ENCODE measurements at places on chromosomes 12 and 14.
A peak's percentile ranks its signal among the peaks of the same experiment; 100 is the strongest.

DNA sequence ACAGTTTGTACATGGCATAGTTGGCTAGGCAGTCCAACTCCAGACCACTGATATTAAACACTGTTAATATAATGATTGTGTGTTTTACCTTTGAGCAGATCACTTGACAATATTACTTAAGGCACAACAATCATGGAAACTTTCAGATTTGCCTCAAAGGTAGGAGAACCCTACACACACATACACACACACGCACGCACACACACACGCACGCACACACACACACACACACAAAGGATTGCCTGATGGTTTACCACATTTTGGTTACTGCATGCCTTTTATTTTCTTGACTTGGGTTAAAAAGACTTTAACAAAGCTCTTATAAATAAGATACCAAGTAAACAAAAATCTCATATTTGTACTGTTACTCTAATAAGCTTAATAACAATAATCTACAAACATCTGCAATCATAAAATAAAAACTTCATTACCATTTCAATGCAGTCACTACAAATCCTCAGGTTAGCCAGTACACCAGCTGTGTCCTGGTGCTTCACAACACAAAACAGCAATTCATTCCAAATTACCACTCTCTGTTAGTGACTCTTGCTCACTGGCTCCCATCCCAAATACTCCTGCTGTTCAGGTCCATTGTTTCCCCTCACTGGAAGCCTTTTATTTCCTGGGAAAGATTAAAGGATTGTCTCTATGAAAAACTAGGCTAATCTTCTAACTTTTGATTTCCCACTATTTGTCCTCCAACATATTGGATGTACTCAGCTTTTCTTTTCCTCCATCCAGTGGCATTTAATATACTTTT is 175.2 kb upstream of the ATP2B1 start:
- DNase-seq, result no peak
- no peak overlapping the region for H3K4me3 ChIP-seq
- H3K27me3 ChIP-seq, result no peaks in the 10 kb centered on the region

- DNase-seq, result no peak
- no peaks in the 10 kb centered on the region for H3K4me1 ChIP-seq
- no peaks in the 10 kb centered on the region for H3K27me3 ChIP-seq
- H3K36me3 ChIP-seq, result peaks cover 8% of the 10 kb centered on the region
Observed at GRCh38 chr14:71729596-71729995, 202.6 kb upstream of the RGS6 start.

DNA sequence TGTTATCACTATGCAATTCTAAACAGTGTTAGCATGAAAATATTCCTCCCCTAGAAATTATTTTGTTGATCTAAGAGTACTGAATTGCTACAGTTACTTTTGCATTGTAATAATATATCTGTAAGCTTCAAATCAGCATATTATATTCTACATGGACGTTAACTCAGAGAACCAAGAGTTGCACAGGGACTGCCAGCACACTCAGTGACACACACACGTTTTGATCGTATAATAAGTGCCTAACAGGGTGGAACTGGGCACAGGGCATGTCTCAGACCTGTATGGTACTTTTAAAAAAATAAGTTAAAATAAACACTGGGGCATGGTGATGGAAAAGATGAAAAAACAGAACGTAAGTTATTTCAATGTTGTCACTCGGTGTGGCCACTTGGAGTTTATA is 451.6 kb downstream of the RGS6 start:
- no peaks in the 10 kb centered on the region for H3K4me1 ChIP-seq
- no peaks in the 10 kb centered on the region for H3K36me3 ChIP-seq
- H3K27ac ChIP-seq, result no peak overlapping the region
- no peak overlapping the region for H3K4me3 ChIP-seq

- H3K27me3 ChIP-seq, result no peaks in the 10 kb centered on the region
- H3K36me3 ChIP-seq, result no peaks in the 10 kb centered on the region
- no peaks in the 10 kb centered on the region for H3K4me1 ChIP-seq
- no peak for DNase-seq
Observed at GRCh38 chr14:81007131-81007530, 51.7 kb downstream of the TSHR start.

DNA sequence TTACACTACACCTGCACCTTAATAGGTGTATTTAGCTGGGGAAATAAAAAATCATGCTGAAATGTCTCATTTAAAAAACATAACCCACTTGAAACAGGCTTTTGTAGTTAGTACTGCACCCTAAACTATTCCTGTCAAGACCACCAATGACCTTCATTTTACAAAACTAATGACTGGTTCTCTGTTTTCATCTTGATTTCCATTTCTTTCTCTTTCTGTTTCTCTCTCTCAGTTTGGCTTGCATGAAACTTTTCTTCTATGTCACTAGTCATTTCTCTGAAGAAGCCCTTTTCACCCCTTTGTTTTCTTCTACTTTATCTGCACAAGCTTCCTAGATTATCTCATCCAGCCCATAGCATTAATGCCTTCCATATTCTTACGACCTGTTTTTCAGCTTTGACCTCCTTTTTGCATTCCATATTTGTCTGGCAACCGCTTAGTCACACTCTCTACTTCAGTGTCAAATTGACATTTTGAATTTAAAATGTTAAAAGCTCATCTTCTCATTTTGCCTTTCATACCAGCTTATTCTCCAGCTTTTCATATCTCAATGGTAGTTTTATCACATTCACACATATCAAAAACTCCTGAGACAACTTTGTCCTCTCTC is 32.7 kb upstream of the KLRF1 start:
- no peaks in the 10 kb centered on the region for H3K27me3 ChIP-seq
- H3K27ac ChIP-seq, result no peak overlapping the region
- H3K4me3 ChIP-seq, result no peak overlapping the region

- no peaks in the 10 kb centered on the region for H3K4me1 ChIP-seq
- no peaks in the 10 kb centered on the region for H3K36me3 ChIP-seq
- no peaks in the 10 kb centered on the region for H3K27me3 ChIP-seq
- no peak for DNase-seq
- no peak overlapping the region for H3K27ac ChIP-seq
Observed at GRCh38 chr12:80490329-80490728, 46.3 kb downstream of the PTPRQ start.

DNA sequence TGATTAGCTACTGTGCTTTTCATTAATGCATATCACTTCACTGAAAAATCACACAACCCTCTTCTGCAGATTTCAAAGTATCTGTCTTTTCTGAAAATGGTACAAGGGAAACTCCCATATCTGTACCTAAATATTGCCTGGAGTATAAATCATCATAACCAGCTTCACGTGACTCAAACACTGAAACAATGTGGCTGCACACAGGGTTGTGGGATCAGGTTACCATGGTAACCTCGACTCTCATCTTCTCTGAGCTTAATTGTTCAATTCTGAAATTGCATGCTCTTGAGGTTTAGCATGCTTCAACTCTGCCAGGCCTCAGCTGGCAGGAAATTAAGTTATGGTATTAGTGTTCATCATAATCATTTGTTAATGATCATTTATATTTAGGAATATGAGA is 77.5 kb upstream of the CPSF6 start:
- no peak for DNase-seq
- H3K27me3 ChIP-seq, result no peaks in the 10 kb centered on the region
- no peaks in the 10 kb centered on the region for H3K4me1 ChIP-seq

DNA sequence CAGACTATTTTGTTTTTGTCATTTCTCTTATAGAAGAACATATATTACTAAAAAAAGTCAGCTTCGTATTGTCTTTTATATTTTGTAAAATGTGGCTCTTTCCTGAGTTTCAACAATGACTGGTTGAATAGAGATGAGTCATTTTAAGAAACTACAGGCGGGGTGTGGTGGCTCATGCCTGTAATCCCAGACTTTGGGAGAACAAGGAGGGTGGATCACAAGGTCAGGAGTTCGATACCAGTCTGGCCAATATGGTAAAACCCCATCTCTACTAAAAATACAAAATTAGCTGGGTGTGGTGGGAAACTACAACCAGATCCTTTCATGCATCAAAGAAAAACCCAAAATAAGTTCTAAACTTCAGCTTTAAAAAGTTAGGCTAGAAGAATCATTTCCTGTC is 28.8 kb downstream of the HECTD4 start:
- H3K4me1 ChIP-seq, result peaks cover 42% of the 10 kb centered on the region
- H3K27ac ChIP-seq, result no peak overlapping the region
- H3K27me3 ChIP-seq, result no peaks in the 10 kb centered on the region
- DNase-seq, result no peak
- no peak overlapping the region for H3K4me3 ChIP-seq
- H3K36me3 ChIP-seq, result no peaks in the 10 kb centered on the region

- H3K4me3 ChIP-seq, result no peak overlapping the region
- no peak for DNase-seq
- H3K27ac ChIP-seq, result no peak overlapping the region
- no peaks in the 10 kb centered on the region for H3K27me3 ChIP-seq
- H3K4me1 ChIP-seq, result no peaks in the 10 kb centered on the region
Observed at GRCh38 chr14:56829151-56829550, 18.9 kb upstream of the OTX2 start.

GRCh38 chr12:101407049-101407435 is 530 bp downstream of the ARL1 start:
- no peaks in the 10 kb centered on the region for H3K36me3 ChIP-seq
- peak; percentile 5 for DNase-seq
- H3K27me3 ChIP-seq, result no peaks in the 10 kb centered on the region
- peak overlapping the region; percentile 72 for H3K4me3 ChIP-seq
- H3K4me1 ChIP-seq, result peaks cover 10% of the 10 kb centered on the region

DNA sequence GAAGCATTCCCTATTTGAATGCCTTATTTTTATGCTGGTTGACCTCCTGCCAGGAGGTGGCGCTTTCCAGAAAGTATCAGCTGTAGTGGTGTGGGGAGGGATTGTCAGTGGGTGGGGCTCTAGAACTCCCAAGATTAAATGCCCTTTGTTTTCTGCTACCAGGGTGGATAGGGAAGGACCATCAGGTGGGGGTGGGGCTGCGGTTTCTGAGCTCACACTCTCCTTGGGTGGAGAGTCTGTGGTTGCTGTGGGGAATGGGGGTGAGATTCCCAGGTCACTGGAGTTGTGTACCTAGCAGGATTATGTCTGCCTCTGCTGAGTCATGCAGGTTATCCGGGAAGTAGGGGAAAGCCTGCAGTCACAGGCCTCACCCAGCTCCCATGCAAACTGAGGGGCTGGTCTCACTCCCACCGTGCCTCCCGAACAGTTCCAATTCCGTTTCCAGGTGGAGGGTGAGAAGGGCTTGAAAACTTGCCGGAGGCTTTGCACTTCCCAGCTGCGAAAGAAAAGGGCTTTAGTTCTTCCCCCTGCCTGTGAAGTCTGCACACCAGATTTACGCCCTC is 68.3 kb downstream of the ALG10B start:
- no peaks in the 10 kb centered on the region for H3K36me3 ChIP-seq
- H3K27me3 ChIP-seq, result no peaks in the 10 kb centered on the region
- H3K4me3 ChIP-seq, result no peak overlapping the region
- DNase-seq, result no peak

- DNase-seq, result no peak
- H3K27ac ChIP-seq, result no peak overlapping the region
- no peak overlapping the region for H3K4me3 ChIP-seq
- no peaks in the 10 kb centered on the region for H3K27me3 ChIP-seq
Observed at GRCh38 chr14:99596071-99596627, 7.9 kb downstream of the CCDC85C start.

DNA sequence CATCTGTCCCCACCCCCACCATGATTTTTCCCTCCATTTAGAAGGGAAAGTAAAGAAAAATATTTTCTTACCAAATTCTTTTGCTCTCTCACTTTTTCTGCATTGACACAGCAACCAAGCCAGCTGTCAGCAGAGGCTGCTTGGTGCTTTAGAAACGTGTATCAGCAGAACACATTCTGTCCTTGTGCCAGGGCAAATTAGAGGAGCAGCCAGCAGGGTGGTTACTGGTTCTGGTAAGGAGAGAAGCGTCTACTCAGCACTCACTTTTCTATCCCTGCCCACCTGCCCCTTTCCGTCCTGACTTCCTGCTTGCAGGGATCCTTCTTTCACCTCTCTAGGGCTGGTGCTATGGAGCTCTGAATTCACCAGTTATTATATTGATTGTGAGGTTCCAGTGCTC is 327.5 kb upstream of the PDE3A start:
- H3K4me1 ChIP-seq, result no peaks in the 10 kb centered on the region
- no peaks in the 10 kb centered on the region for H3K27me3 ChIP-seq
- H3K4me3 ChIP-seq, result no peak overlapping the region
- H3K36me3 ChIP-seq, result no peaks in the 10 kb centered on the region
- no peak for DNase-seq

DNA sequence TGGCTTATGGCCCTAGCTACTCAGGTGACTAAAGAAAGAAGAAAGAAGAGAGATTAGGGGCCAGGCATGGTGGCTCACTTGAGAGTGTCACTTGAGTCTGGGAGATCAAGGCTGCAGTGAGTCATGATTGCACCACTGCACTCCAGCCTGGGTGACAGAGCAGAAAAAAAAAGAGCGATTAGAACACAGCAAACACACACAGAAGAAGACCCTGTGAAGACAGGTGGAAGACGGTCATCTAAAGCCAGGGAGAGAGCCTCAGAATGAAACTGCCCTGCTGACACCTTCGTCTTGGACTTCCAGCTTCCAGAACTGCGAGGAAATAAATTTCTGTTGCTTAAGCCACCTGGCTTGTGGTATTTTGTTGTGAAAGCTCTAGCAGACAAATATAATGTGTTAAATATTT is 17.5 kb upstream of the PPP1CC start:
- DNase-seq, result no peak
- H3K4me1 ChIP-seq, result no peaks in the 10 kb centered on the region
- no peak overlapping the region for H3K27ac ChIP-seq

DNA sequence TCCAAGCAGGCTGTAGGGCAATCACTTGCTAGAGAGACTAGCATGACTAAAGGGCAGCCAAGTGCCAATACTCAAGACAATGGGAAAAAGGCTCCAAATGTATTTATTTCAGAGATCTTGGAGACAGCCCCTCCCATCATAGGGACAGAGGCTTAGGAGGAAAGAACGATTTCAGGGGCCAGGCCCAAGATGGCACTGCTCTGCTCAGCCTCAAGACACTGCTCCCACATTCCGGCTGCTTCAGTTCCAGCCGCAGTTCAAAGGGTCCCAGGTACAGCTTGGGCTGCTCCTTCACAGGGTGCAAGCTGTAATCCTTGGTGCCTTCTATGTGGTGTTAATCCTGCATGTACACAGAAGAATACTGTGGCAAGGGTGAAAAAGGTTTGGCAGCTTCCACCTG is 19.4 kb upstream of the OR4K5 start:
- no peaks in the 10 kb centered on the region for H3K4me1 ChIP-seq
- H3K36me3 ChIP-seq, result no peaks in the 10 kb centered on the region
- no peak for DNase-seq
- no peak overlapping the region for H3K27ac ChIP-seq
- H3K27me3 ChIP-seq, result no peaks in the 10 kb centered on the region

- no peak overlapping the region for H3K4me3 ChIP-seq
- DNase-seq, result no peak
- no peaks in the 10 kb centered on the region for H3K36me3 ChIP-seq
- peaks cover 29% of the 10 kb centered on the region for H3K4me1 ChIP-seq
Observed at GRCh38 chr12:51323317-51323960, 535 bp downstream of the BIN2 start.

GRCh38 chr14:54261283-54261682 is 135.5 kb upstream of the CDKN3 start:
- no peaks in the 10 kb centered on the region for H3K27me3 ChIP-seq
- DNase-seq, result no peak
- no peaks in the 10 kb centered on the region for H3K4me1 ChIP-seq
- H3K27ac ChIP-seq, result no peak overlapping the region

GRCh38 chr12:57808351-57808750 is 10.2 kb downstream of the AVIL start:
- no peak for DNase-seq
- H3K27ac ChIP-seq, result no peak overlapping the region
- no peaks in the 10 kb centered on the region for H3K4me1 ChIP-seq
- no peaks in the 10 kb centered on the region for H3K27me3 ChIP-seq
- H3K4me3 ChIP-seq, result no peak overlapping the region

- H3K27me3 ChIP-seq, result no peaks in the 10 kb centered on the region
- peak; percentile 82 for DNase-seq
- no peaks in the 10 kb centered on the region for H3K36me3 ChIP-seq
- H3K27ac ChIP-seq, result peak overlapping the region; percentile 92
Observed at GRCh38 chr14:61476754-61477410, 155.5 kb downstream of the PRKCH start.

Data from tibial nerve (tissue), 4 donors.